ENCODE measurements at places on chromosomes 4 and X. TPM values are rescaled to one million over a fixed set of nuclear protein-coding genes. Genes with fewer than 3 reads are reported as not detected.

KDR gene
- 10.6 TPM for total RNA-seq

TMSB15B gene
- 49.1 TPM for total RNA-seq

PCYT1B gene
- 26.3 TPM for total RNA-seq

ZNF141 gene
- 85.4 TPM for total RNA-seq

CXCL6 gene
- total RNA-seq: 0.31 TPM

KCNE5 gene
- 1.9 TPM for total RNA-seq

ADGRL3 gene
- 301 TPM for total RNA-seq

RTL9 gene
- total RNA-seq: 0.63 TPM

AMTN gene
- not detected for total RNA-seq

ATP1B4 gene
- not detected for total RNA-seq

MND1 gene
- 7.5 TPM for total RNA-seq

SSX4B gene
- not detected for total RNA-seq

MTNR1A gene
- total RNA-seq: 0.63 TPM

Data from parietal lobe (tissue), 2 donors.